ENCODE measurements at places on chromosomes 4 and X. TPM values are rescaled to one million over a fixed set of nuclear protein-coding genes. Genes with fewer than 3 reads are reported as not detected.

DNA sequence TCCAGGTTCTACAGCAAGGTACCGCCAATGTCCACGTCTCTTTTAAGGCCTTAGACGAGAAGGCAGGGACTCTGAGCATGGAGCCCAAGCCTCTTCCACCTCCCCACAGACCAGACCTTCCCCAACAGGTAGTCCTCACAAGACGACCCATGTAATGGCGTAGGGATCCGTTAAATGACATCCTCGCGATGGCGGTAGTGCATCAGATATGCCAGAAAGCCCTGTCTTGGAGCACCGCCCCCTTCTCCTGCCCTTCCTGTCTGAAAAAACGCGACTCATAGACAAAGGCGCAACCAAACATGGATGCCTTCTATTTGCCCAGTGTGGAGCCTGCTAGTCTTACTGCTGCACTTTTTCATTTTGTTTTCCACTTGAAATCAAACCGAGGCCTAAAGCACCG lies 185.4 kb downstream of the OR13H1 start:
- H3K27me3 ChIP-seq: no peaks in the 10 kb centered on the region
- no peak overlapping the region for H3K27ac ChIP-seq
- DNase-seq: no peak
- H3K4me3 ChIP-seq: no peak overlapping the region
- peaks cover 5% of the 10 kb centered on the region for H3K36me3 ChIP-seq

- H3K27ac ChIP-seq: no peak overlapping the region
- no peak overlapping the region for H3K4me3 ChIP-seq
- no peaks in the 10 kb centered on the region for H3K36me3 ChIP-seq
- H3K27me3 ChIP-seq: peaks cover 8% of the 10 kb centered on the region
- no peaks in the 10 kb centered on the region for H3K4me1 ChIP-seq
- no peak for DNase-seq
Observed at GRCh38 chr4:89157488-89158024, 46.2 kb downstream of the TIGD2 start.

GRCh38 chr4:155828628-155829027 lies 37.4 kb downstream of the ASIC5 start:
- DNase-seq: no peak
- no peaks in the 10 kb centered on the region for H3K36me3 ChIP-seq
- no peaks in the 10 kb centered on the region for H3K4me1 ChIP-seq
- no peak overlapping the region for H3K4me3 ChIP-seq

DNA sequence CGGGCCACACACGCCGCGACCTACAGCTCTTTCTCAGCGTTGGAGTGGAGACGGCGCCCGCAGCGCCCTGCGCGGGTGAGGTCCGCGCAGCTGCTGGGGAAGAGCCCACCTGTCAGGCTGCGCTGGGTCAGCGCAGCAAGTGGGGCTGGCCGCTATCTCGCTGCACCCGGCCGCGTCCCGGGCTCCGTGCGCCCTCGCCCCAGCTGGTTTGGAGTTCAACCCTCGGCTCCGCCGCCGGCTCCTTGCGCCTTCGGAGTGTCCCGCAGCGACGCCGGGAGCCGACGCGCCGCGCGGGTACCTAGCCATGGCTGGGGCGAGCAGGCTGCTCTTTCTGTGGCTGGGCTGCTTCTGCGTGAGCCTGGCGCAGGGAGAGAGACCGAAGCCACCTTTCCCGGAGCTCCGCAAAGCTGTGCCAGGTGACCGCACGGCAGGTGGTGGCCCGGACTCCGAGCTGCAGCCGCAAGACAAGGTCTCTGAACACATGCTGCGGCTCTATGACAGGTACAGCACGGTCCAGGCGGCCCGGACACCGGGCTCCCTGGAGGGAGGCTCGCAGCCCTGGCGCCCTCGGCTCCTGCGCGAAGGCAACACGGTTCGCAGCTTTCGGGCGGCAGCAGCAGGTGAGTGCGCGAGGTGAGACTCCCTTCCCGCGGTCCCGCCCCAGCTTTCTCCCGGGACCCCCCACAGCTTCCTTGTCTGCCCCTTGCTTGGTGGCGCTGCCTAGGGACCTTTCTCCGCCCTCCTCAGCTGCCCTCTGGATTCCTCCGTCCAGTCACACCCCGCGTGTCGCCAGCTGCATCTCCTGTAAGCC lies 678 bp downstream of the BMP3 start:
- peaks cover 66% of the 10 kb centered on the region for H3K27me3 ChIP-seq
- H3K27ac ChIP-seq: no peak overlapping the region
- no peaks in the 10 kb centered on the region for H3K36me3 ChIP-seq
- DNase-seq: no peak
- H3K4me3 ChIP-seq: peak overlapping the region; percentile 48

DNA sequence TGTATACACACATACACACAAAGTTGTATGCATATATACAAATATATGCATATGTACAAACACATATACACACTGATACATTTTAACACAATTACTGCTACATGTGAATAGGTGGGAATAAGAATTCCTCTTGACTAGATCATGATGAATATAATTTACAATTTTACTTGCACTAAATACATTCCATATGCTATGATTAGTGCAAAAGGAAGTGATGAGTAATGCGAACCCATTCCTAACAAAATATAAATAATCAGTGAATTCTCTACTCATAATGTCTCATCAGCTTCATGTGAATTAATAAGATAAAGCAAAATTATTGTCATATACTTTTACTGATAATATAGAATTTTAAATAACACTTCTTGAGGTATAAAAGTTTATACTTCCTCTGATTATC lies 1077.3 kb upstream of the PCDH10 start:
- DNase-seq: no peak
- H3K4me1 ChIP-seq: no peaks in the 10 kb centered on the region
- H3K4me3 ChIP-seq: no peak overlapping the region
- no peaks in the 10 kb centered on the region for H3K36me3 ChIP-seq
- no peaks in the 10 kb centered on the region for H3K27me3 ChIP-seq

GRCh38 chr4:150315175-150315574 lies 236.9 kb downstream of the DCLK2 start:
- H3K27ac ChIP-seq: no peak overlapping the region
- H3K4me1 ChIP-seq: no peaks in the 10 kb centered on the region
- H3K4me3 ChIP-seq: no peak overlapping the region
- DNase-seq: no peak

GRCh38 chr4:8559524-8560264 lies 20.5 kb upstream of the GPR78 start:
- H3K4me1 ChIP-seq: no peaks in the 10 kb centered on the region
- no peak overlapping the region for H3K27ac ChIP-seq
- H3K27me3 ChIP-seq: no peaks in the 10 kb centered on the region
- no peak for DNase-seq

GRCh38 chr4:145719752-145720624 lies 40.0 kb downstream of the C4orf51 start:
- H3K27me3 ChIP-seq: peaks cover 13% of the 10 kb centered on the region
- no peak overlapping the region for H3K4me3 ChIP-seq
- DNase-seq: peak; percentile 37
- no peaks in the 10 kb centered on the region for H3K36me3 ChIP-seq
- peaks cover 14% of the 10 kb centered on the region for H3K4me1 ChIP-seq

GRCh38 chr4:168843635-168844034 lies 166.4 kb downstream of the CBR4 start:
- no peak overlapping the region for H3K27ac ChIP-seq
- DNase-seq: no peak
- no peak overlapping the region for H3K4me3 ChIP-seq
- peaks cover 16% of the 10 kb centered on the region for H3K27me3 ChIP-seq
- H3K36me3 ChIP-seq: no peaks in the 10 kb centered on the region

PCGF3 gene
- total RNA-seq: 36.8 TPM

DNA sequence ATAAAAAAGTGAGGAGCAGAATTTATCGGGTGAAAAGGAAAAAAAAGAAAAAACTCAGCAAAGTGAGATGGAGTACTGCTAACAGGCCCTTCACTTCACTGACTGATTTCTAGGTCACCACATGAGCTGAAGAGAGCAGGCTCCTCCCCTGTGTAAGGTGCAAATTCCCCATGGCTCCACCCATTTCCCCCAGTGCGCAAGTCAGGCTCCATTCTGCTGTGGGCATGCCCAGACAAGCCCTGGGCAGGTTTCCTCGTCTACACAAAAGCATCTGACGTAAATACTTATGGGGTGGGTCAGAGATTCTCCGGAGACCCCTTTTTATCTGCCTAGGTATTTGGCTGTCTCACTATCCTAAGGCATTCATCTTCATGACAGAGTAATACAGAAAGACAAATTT lies 157.9 kb downstream of the MAGEB5 start:
- no peak overlapping the region for H3K27ac ChIP-seq
- H3K4me1 ChIP-seq: no peaks in the 10 kb centered on the region
- no peak for DNase-seq
- no peak overlapping the region for H3K4me3 ChIP-seq

BRS3 gene
- total RNA-seq: not detected

GRCh38 chr4:38056011-38056685 lies 96.0 kb downstream of the PTTG2 start:
- no peak overlapping the region for H3K27ac ChIP-seq
- no peaks in the 10 kb centered on the region for H3K27me3 ChIP-seq
- H3K4me3 ChIP-seq: no peak overlapping the region

GYPE gene
- not detected for total RNA-seq

- H3K27me3 ChIP-seq: no peaks in the 10 kb centered on the region
- no peaks in the 10 kb centered on the region for H3K36me3 ChIP-seq
- H3K4me1 ChIP-seq: no peaks in the 10 kb centered on the region
- no peak overlapping the region for H3K27ac ChIP-seq
- DNase-seq: no peak
- no peak overlapping the region for H3K4me3 ChIP-seq
Observed at GRCh38 chr4:8167815-8168214, 9.2 kb upstream of the ABLIM2 start.

NAP1L2 gene
- total RNA-seq: 2.2 TPM

DNA sequence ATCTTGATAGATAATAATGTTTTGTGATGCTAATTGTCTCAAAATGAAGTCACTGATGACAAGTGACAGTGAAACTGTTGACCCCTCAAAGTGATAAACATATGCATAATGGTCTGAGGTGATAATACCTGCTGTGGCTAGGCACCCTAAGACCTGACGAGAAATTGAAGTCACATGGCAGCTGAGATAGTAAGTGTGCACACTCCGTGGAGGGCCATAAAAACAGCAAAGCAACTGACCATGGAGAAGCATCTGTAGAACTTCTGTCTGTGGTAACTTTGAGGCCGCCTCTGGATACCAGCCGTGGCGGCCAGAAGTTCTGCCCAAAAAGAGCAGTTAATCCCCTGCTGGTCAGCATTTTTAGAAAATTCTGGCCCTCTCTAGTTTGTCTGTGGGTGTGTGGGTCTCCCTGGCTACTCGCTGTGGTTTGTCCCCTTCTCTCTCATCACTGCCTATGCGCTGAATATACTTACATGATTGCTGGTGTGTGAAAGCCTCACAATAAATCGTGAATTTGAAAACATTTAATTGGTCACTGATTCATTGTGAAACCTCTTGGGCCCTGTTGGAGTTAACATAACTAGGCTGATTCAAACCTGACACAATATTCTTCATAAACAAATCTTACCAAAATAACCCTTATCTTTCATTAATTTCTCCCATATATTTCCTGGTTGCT lies 50.6 kb downstream of the CCDC149 start:
- H3K4me3 ChIP-seq: no peak overlapping the region
- H3K36me3 ChIP-seq: no peaks in the 10 kb centered on the region
- H3K27me3 ChIP-seq: no peaks in the 10 kb centered on the region
- H3K4me1 ChIP-seq: no peaks in the 10 kb centered on the region
- no peak for DNase-seq

DNA sequence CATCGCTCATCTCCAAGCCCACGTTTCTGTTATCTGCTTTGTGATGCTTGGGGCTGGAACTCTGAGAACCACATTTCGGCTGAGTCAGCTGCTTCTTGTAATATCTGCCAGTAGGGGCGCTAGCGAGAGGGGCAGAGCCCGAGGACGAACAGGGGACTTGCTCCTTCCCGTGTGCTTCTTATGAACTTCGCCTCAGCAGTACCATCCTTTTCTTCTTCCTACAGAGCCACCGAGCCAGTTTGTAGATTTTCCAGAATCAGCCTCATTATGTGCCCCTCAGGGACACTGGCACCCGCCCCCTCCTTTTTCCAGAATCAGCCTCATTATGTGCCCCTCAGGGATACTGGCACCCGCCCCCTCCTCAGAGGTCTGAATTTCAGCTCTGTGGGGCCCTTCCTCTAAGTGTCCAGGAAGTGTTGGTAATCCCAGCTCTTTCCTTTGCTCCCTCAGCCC lies 441.7 kb upstream of the RASGEF1B start:
- peaks cover 4% of the 10 kb centered on the region for H3K27me3 ChIP-seq
- no peak overlapping the region for H3K4me3 ChIP-seq
- DNase-seq: peak; percentile 68
- H3K36me3 ChIP-seq: no peaks in the 10 kb centered on the region
- H3K27ac ChIP-seq: no peak overlapping the region

DNA sequence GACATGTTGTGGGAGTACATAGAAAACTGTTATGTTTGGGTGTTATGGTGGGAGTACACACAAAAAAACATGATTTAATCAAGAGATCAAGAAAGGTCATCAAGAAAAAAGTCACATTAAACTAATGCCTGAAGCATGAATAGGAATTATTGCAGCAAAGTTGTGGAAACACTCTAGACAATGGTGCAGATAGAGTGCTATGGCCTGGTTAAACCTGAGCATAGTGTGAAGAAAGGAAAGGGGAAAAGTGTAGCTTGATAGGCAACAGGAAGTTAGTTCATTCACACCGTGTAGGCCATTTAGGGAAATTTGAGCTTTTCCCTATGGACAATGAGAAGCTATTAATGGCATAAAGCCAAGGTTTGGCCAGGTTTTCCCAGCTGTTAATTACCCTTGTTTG lies 162.1 kb upstream of the EMCN start:
- H3K36me3 ChIP-seq: no peaks in the 10 kb centered on the region
- no peaks in the 10 kb centered on the region for H3K27me3 ChIP-seq
- no peak for DNase-seq
- H3K4me1 ChIP-seq: no peaks in the 10 kb centered on the region

GRCh38 chrX:139158256-139158655 lies 372.3 kb upstream of the F9 start:
- H3K4me1 ChIP-seq: no peaks in the 10 kb centered on the region
- no peak overlapping the region for H3K4me3 ChIP-seq
- no peak for DNase-seq
- no peak overlapping the region for H3K27ac ChIP-seq
- no peaks in the 10 kb centered on the region for H3K36me3 ChIP-seq

DNA sequence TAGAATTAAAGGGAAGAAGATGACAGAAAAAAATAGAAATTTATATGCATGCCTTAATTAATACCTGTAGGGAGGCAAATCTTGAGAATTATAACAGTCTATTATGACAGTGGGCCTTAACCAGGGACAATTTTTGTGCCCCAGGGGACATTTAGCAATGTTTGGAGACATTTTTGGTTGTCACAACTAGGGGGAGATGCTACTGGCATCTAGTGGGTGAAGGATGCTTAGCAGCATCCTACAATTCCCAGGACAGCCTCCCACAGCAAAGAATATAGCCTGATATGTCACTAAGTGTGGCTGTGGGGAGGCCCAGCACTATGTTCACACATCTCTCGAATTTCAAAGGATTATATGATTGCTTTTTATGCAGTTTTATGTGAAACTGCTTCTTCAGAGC lies 10.5 kb downstream of the GPR82 start:
- peak overlapping the region; percentile 87 for H3K27ac ChIP-seq
- DNase-seq: peak; percentile 7
- peaks cover 3% of the 10 kb centered on the region for H3K36me3 ChIP-seq
- H3K4me3 ChIP-seq: peak overlapping the region; percentile 9
- H3K4me1 ChIP-seq: peaks cover 33% of the 10 kb centered on the region

UPF3B gene
- 12.3 TPM for total RNA-seq

All from activated CD4-positive, alpha-beta T cell treated with anti-CD3 and anti-CD28 coated beads, Interleukin-2, amount 10 ng/mL, durations not matched to agents 7 days and 5 days (primary cell).